Kasumi-1 (cell line): ENCODE measurements at places on chromosomes 2 and 18.

GRCh38 chr2:15472133-15472532 is 89.0 kb downstream of the NBAS start:
- DNase-seq: no peak

GRCh38 chr2:170882758-170883157 is 46.3 kb upstream of the GORASP2 start:
- DNase-seq: no peak

- DNase-seq: no peak
Observed at GRCh38 chr2:70089220-70089982, 2.1 kb downstream of the PCBP1 start.

DNA sequence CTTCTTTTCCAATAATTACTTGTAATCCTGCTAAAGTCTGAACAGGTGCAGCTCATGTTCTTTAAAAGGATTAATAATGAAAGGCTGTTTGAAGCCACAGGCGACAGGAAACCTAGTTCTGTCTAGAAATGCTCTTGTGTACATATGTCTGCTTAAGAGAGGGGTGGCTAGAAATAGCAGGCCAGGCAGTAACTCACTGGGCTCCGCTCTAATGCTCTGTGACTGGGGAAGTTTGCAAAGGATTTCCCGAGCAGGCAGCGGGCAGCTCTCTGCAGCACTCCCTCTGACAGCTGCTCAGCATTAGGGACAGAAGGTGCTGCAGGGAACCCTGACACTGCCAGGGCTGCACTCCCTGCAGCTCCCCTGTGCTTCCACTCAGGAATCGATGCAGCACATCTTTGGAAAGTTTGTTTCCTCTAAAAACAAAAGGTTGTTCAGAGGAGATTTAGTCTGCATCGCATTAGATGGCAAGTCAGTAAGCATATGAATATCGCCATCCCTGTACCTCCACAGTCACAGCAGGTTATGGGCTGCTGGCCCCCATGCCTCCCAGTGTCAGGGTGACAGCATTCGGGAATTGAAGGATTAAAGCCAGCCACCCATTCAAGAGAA is 33.1 kb upstream of the TTC39C start:
- DNase-seq: no peak

GRCh38 chr2:133682347-133682746 is 114.1 kb upstream of the NCKAP5 start:
- no peak for DNase-seq

GRCh38 chr18:3970929-3971328 is 484.2 kb downstream of the DLGAP1 start:
- no peak for DNase-seq

GRCh38 chr18:23235860-23236259 is 100.6 kb downstream of the CABLES1 start:
- DNase-seq: no peak

GRCh38 chr2:43419243-43419642 is 176.6 kb downstream of the THADA start:
- no peak for DNase-seq
